ENCODE measurements at places on chromosomes 4 and X. TPM values are rescaled to one million over a fixed set of nuclear protein-coding genes. Genes with fewer than 3 reads are reported as not detected.

GRCh38 chr4:103044183-103044582 lies 24.7 kb upstream of the SLC9B1 start:
- no peak for DNase-seq

- DNase-seq, result no peak
Observed at GRCh38 chr4:67765928-67766327, 11.7 kb upstream of the GNRHR start.

The ITIH6 gene
- 0.04 TPM for polyA plus RNA-seq

The GABRG1 gene
- polyA plus RNA-seq, result 0.01 TPM

The DGAT2L6 gene
- polyA plus RNA-seq, result not detected

The SMIM10L2A gene
- 9.6 TPM for polyA plus RNA-seq

The NOX1 gene
- 1.1 TPM for polyA plus RNA-seq

The MAGEB2 gene
- polyA plus RNA-seq, result not detected

The GJB1 gene
- polyA plus RNA-seq, result 0.96 TPM

The GLRA3 gene
- polyA plus RNA-seq, result 0.18 TPM
